Osteoblast (primary cell): ENCODE measurements at places on chromosomes 6 and 20. TPM values are rescaled to one million over a fixed set of nuclear protein-coding genes. Genes with fewer than 3 reads are reported as not detected.

The R3HDML gene
- total RNA-seq, result not detected in 2 replicates

The PMEPA1 gene
- total RNA-seq, result 20.3 and 23.5 TPM in 2 replicates

The EEF1A2 gene
- not detected in 2 replicates for total RNA-seq

- no peak overlapping the region for H3K27ac ChIP-seq
- no peak for DNase-seq
- H3K36me3 ChIP-seq, result no peaks in the 10 kb centered on the region
- no peak overlapping the region for H3K4me3 ChIP-seq
These were observed 77.0 kb upstream of the SGK1 start for GRCh38 chr6:134394905-134395304.

DNA sequence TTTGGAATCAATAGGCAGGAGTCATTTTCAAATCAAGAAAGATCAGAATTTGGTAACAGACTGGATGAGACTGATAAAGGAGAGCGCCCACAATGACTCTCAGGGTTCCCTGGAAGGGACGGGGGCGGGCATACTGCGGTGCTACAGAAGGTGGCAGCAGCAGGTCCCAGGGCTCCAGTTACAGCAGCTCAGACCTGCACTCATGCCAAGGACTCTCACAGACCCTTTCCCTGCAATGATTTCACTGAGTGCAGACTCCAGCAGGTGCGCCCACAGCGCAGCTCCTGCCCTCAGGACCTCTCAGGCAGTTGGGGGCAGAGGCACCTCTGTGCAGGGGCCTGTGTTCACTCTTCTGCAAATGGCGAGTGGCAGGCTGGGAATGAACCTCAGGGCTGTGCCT, 359.8 kb downstream of the ZFAND3 start:
- DNase-seq, result no peak
- no peaks in the 10 kb centered on the region for H3K36me3 ChIP-seq
- no peak overlapping the region for H3K27ac ChIP-seq
- H3K27me3 ChIP-seq, result no peaks in the 10 kb centered on the region

DNA sequence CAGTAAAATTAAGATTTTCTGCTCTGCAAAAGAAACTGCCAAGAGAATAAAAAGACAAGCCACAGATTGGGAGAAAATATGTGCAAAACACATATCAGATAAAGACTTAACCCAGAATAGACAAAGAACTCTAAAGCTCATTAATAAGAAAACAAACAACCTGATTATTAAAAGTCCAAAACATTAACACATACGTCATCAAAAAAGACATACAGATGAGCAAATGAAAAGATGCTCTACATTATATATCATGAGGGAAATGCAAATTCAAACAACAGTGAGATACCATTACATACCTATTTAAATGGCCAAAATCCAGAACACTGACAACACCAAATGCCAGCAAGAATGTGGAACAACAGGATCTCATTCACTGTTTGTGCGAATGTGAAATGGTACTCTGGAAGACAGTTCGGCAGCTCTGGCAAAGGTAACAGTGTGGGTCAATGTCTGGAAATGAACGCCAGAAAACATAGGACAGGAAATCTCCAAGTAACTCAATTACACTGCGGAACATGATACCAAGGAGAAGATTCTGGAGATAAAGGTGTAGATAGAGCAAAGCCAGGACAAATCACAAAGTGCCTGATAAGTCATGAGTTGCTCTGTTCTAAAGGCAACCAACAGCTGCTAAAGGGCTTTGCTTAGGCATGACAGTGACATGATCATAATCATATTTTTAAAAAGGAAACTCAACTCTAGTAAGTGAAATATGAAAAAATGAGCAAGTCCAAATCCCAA, 96.8 kb downstream of the PDE10A start:
- no peak overlapping the region for H3K4me3 ChIP-seq
- peaks cover 3% of the 10 kb centered on the region for H3K4me1 ChIP-seq
- no peaks in the 10 kb centered on the region for H3K36me3 ChIP-seq
- DNase-seq, result no peak

GRCh38 chr6:33719326-33719987, 8.0 kb upstream of the UQCC2 start:
- no peak for DNase-seq
- H3K4me1 ChIP-seq, result peaks cover 5% of the 10 kb centered on the region
- H3K27me3 ChIP-seq, result peaks cover 31% of the 10 kb centered on the region
- no peak overlapping the region for H3K4me3 ChIP-seq

GRCh38 chr6:3379482-3380060, 77.3 kb downstream of the SLC22A23 start:
- H3K36me3 ChIP-seq, result no peaks in the 10 kb centered on the region
- DNase-seq, result no peak
- peaks cover 30% of the 10 kb centered on the region for H3K4me1 ChIP-seq
- no peak overlapping the region for H3K27ac ChIP-seq
- H3K27me3 ChIP-seq, result no peaks in the 10 kb centered on the region

GRCh38 chr6:9482030-9482738, 932.7 kb downstream of the TFAP2A start:
- no peak for DNase-seq
- peaks cover 10% of the 10 kb centered on the region for H3K4me1 ChIP-seq
- H3K36me3 ChIP-seq, result no peaks in the 10 kb centered on the region
- H3K27me3 ChIP-seq, result no peaks in the 10 kb centered on the region

GRCh38 chr20:44186201-44186600, 787 bp downstream of the JPH2 start:
- no peaks in the 10 kb centered on the region for H3K27me3 ChIP-seq
- H3K36me3 ChIP-seq, result no peaks in the 10 kb centered on the region
- DNase-seq, result no peak
- peaks cover 15% of the 10 kb centered on the region for H3K4me1 ChIP-seq
- no peak overlapping the region for H3K4me3 ChIP-seq
- no peak overlapping the region for H3K27ac ChIP-seq

DNA sequence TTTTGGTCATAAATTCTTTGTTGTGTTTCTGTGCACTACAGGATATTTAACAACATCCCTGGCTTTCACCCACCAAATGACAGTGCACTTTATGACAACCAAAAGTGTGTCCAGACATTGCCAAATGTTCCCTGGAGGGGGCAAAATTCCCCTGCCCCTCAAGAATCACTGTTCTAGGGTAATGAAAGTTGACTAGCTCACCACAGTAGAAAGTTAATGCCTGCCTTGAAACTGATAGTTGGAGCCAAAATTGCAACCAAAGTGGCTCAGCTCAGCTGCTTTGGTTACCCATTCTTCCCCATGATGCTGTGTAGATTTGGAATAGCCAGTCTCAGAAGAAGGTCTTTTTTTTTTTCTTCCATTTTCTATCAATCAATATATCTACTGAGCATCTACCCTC, 150.6 kb downstream of the RALGAPA2 start:
- H3K4me1 ChIP-seq, result no peaks in the 10 kb centered on the region
- no peak overlapping the region for H3K27ac ChIP-seq
- DNase-seq, result no peak
- H3K27me3 ChIP-seq, result no peaks in the 10 kb centered on the region

DNA sequence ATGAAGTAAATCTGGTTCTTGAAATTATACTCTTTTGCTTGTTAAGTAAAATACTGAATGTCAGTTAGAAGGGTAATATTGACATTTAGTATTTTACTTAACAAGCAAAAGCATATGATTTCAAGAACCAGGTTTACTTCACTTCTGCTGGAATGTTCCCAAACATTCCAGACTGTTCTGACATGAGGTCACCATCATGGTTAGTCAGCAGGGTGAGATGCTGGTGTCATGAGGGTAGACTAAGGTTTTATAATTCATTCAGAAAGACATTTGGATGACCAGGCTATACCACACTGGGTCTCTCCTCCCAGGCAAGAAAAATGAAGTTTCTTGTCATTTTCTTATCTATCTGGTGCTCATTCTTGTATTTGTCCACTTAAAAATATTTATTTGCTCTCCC, 414.4 kb upstream of the MMS22L start:
- H3K27me3 ChIP-seq, result no peaks in the 10 kb centered on the region
- H3K4me1 ChIP-seq, result no peaks in the 10 kb centered on the region
- peak; percentile 34 for DNase-seq
- no peak overlapping the region for H3K27ac ChIP-seq
- no peak overlapping the region for H3K4me3 ChIP-seq
- H3K36me3 ChIP-seq, result no peaks in the 10 kb centered on the region

DNA sequence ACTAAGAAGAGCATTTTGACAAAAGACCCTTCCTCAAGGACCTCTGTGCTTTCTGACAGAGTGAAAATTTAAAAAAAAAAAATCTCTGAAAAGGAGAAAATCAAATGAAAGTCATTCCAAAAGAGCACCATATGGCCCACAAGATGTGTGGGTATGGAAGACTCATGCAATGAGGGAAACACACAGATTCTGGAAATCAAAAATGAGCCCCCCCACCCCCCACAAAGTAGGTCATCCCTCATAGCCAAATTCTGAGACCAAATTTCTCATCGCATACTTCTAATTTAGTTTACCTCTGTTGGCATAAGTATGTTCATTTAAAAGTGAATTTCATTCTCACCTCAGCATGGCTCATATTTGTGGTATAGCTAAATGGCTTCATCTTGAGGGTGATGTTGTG, 181.3 kb upstream of the KCNQ5 start:
- DNase-seq, result no peak
- no peak overlapping the region for H3K27ac ChIP-seq
- H3K4me1 ChIP-seq, result no peaks in the 10 kb centered on the region
- no peak overlapping the region for H3K4me3 ChIP-seq
- H3K36me3 ChIP-seq, result no peaks in the 10 kb centered on the region
- no peaks in the 10 kb centered on the region for H3K27me3 ChIP-seq

DNA sequence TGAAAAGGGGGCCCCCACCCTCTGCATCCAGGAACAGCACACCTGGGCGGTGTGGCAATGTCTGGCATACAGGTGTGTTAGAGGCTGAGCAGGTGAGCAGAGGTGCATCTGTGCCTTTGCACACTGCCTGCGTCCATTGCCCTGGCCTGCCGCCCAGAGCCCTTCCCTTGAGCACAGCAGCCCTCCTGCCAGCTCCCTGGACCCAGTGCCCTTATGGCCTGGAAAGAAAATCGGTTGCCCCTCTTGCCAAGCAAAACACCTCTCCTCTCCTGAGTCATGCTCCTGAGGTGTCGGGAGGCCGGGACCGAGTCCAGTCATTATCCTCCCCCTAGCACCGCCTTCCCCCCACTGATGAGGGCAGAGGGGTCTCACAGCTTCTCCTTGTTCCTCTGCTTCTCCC, 259.9 kb downstream of the SMOC2 start:
- H3K27ac ChIP-seq, result no peak overlapping the region
- H3K4me3 ChIP-seq, result no peak overlapping the region
- H3K27me3 ChIP-seq, result no peaks in the 10 kb centered on the region
- H3K36me3 ChIP-seq, result no peaks in the 10 kb centered on the region

DNA sequence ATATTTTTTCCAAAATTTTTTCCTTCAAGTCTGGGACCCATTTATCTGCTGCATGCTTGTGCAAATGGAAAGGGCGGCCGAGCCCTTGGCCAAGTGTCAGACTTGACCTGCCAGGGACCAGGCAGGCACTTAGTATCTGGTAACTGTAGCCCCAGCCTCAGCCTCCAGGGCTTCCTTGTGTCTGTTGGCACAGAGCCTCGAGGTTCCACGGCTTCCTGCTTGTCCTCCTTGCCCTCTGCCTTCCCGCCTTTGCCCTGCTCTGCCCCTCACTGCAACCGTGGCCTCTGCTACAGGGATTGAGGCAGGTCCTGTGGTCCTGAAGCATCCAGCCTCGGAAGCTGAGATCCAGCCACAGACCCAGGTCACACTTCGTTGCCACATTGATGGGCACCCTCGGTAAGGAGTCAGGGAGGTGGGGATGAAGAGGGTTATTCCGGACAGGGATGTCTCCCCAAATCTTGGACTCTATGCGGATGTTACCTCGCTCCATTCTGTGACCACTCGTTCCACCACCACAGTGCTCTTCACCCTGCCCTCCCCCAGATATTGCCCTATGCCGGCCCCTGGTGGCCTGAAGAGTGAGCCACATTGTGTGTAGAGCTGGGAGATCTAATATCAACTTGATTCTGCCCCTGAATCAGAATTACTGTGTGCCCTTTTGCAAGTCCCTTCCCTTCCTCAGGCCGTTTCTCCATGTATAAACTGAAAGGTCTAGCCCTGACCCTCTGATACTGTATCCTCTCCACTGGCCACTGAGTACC, 41.5 kb upstream of the SRF start:
- H3K27me3 ChIP-seq, result no peaks in the 10 kb centered on the region
- H3K4me1 ChIP-seq, result peaks cover 39% of the 10 kb centered on the region
- peaks cover 13% of the 10 kb centered on the region for H3K36me3 ChIP-seq
- DNase-seq, result peak; percentile 96

- H3K36me3 ChIP-seq, result no peaks in the 10 kb centered on the region
- H3K4me3 ChIP-seq, result peak overlapping the region; percentile 53
- peaks cover 36% of the 10 kb centered on the region for H3K27me3 ChIP-seq
These were observed 1.8 kb upstream of the SAMD5 start for GRCh38 chr6:147506704-147507114.

DNA sequence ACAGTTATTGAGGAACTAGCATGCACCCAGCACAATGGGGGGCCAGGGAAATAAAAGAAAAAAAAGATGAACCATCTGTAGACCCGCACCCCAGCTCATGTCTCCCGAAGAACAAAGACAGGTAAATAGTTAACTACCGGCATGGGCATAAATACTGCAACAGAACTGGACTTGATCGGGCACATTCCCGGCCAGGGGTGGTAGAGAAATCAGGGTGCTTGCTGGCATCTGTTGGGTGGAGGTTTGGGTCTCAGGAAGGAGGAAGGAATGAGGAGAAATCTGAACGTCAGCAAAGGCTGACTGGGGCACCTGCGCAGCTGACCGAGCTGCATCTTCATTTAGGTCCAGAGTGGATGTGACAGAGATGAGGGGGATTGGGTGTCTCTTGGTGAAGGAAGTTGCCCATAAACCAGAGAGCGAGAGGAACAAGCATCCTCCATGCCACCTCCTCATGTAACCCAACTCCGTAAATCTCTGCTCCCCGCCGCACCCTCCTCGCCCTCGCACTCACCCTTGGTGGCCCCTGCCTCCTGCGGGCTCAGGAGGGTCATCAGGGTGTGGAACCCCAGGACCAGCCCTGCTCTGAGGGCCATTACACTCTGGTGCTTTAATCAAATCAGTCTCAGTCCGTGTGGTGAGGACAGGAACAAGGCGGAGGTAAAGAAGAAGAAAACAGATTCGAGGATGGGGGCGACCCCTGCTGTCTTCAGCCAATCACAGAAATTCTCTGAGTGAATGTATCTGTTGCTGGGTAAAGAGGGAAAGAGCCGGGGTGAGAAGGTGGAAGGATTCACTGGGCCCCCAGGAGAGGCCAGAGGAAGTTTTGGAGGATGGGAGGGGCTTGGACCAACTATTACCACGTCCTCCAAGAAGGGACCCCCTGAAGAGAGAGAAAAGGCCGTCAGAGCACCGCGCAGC, at the start of gene HLA-DOA:
TSS of gene HLA-DOA (minus strand) at position 648 of the 918 bp plus-strand sequence.
- no peak within 1 kb of the TSS for H3K27ac ChIP-seq
- DNase-seq, result peak; percentile 79
- H3K4me3 ChIP-seq, result peak within 1 kb of the TSS; percentile 6

DNA sequence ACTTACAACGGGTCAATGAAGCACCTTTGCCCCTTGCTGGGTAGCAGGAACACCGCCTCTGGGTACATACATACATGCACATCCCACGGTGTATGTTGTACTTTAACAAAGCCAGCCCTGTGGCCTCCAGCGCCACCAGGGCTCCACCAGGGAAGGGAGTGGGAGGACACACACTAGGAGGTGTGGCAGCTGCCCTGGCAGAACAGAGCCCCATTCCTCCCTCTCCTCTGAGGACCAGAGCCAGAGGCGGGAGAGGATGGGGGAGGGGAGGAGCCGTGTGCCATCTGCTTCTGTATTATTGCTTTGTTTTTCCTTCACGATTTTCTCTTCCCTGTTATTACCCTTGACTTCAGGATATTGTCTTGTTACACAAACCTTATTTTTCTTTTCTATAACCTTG, 105.8 kb upstream of the TRAF3IP2 start:
- peaks cover 7% of the 10 kb centered on the region for H3K4me1 ChIP-seq
- H3K27ac ChIP-seq, result peak overlapping the region; percentile 37
- no peak for DNase-seq
